ENCODE measurements at places on chromosomes 2 and 18.

DNA sequence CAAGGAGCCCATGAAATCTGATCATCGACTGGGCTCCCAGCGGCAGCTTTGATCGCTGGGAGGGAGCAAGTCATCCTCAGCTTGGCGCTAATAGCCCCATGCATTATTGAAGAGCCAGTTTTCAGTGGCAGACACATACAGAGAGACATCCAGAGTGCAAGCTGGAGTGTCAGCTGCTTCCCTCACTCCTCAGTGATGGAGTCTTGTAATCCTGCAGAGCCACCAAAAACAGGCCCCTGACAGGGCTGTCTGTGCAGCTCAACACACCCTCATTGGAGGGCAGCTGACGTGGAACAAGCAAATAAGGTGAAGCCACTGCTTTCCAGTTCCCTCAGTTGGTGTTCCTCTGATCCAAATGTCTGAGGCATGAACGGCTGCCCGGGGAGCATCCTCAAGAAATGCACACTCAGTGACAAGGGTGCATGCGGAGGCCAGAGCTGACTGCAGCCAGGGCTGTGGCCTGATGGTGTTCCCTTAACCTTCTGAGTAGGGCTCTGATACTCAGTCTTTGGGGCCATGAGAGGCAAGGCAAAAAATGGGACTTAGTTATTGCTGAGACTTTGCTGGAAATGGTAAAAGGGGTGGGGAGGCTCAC lies 97.4 kb downstream of the RHOB start:
- no peak for DNase-seq

- no peak for DNase-seq
These were observed 52.5 kb upstream of the STAM2 start for GRCh38 chr2:152227969-152228592.

- no peak for DNase-seq
These were observed 15.7 kb upstream of the GPC1 start for GRCh38 chr2:240419723-240420122.

DNA sequence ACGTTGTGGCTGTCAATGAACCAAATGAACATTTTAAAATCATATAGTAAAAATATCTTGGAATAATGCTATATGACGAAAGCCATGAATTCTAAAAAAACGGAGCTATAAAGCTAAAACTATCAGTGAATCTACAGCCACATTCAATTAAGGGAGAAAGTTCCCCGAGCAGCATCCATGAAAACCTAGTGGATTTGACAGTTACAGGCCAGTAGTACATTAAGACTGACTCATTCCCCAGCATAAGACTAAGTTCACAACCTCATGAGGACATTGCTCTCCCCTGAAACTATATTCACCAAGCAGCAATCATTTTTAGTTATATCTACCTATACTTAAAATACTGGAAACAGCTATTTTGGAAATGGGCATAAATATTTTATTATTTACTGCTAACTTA lies 36.6 kb downstream of the KIDINS220 start:
- DNase-seq, result no peak

DNA sequence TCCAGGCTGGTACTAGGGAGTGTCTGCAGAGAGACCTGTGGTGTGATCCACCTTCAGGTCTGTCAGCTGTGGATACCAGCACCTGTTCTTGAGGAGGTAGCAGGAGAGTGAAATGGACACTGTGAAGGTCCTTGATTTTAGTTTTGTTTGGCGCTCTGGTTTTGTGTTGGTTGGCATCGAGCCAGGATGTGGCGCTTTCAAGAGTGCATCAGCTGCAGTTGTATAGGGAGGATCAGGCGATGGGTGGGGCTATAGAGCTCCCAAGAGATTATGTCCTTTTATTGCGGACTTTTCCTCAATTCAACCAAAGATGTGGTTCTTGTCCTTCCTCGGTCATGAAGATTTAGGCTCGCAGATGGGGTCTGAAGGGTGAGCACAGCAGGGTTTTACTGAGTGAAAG lies 37.5 kb downstream of the SLC39A10 start:
- no peak for DNase-seq

DNA sequence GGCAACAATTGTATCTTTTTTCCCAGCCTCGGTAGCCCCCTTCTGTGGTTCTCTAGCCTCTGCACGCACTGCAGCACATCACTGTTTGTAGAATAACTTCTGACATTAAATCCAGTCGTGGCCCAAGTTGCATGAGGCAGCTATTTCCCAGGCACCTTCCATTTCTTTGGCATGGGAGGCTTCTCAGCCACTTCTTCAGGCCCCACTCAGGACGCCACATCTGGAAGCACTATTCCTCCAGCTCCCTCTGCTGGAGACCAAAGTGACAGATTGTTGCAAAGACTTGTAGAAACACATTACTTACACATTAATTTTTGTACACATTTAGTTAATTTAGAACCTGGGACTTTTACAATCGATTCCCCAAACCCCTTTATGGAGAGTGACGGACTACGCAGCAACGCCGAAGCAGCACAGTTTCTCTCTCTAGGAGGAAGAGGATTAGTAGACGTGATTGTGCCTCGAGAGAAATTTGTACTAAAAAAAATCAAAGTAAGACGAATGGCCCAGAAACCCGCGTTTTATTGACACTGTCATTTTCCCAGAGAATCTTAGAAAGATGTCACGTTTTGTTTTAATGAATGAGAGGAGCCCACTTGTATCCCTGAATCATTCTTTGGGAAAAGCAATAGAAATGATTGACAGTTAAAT lies 57.8 kb upstream of the RGPD5 start:
- no peak for DNase-seq

DNA sequence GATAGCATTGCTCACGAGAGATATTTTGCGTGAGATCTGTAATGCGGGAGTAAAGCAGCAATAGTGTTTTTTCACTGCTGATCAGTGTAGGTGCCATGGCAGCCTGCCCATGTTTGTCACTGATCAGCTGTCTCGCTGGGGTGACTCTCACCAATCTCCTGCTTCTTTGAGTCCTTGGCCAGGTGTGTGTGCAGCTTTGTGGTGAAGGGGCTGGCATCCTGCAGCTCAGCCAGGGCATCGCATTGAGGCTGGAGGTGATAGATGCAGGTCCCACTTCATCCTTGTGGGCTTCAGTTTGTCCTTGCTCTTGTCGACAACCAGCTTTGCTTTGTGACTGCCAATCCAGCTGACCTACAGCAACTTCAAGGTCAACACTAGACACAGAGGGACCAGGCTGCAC lies 258.3 kb upstream of the CXCR4 start:
- no peak for DNase-seq

DNA sequence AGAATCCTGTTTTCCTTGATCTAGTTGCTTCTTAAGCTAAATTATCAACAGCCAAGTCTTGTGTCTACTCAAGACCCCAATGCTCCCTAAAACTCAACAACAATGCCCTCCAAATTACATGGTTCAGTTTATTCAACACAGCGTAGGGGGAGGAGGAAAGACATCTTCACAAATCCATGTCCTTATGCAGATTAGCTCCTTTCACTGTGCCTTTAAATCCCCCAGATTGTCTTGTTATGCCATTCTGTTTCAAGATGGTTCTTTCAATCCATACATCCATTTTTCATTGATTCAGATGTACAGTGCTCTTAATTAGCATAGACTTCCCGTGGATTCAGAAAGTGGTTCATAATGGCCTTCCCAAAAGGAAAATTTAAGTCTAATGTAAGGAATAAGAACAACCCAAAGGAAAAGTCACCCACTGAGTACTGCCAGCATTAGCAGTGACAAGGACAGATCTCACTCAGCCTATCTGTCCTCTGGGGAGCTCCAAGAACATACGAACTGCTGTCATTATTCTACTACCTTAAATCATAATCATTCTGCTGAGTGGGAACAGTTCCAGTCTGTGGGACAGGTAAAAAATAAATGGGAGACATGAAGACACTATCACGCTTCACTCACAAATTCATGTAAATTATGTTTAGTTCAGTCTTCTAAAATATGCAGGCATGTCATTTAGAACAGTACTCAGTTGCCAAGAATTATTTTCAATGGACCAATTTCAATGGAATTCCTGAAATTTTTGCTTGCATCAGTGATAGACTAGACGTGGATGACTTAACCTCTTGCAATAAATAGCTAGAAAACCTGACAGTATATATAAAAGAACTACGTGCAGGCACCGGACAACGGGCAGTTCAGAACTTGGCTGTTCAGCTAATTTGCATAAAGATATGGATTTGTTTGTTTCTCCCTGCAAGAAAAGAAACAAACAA lies 58.9 kb upstream of the RNU4ATAC start:
- no peak for DNase-seq

GRCh38 chr2:239936838-239937581 lies 88.1 kb downstream of the NDUFA10 start:
- DNase-seq, result no peak

- DNase-seq, result no peak
These were observed 126.3 kb downstream of the LTBP1 start for GRCh38 chr2:33073018-33073417.

GRCh38 chr2:240996834-240997140 lies 1.6 kb upstream of the SNED1 start:
- DNase-seq, result no peak

- DNase-seq, result no peak
These were observed 4.0 kb upstream of the RND3 start for GRCh38 chr2:150491430-150491829.

- no peak for DNase-seq
These were observed 102.5 kb downstream of the DPP4 start for GRCh38 chr2:161971551-161971950.

DNA sequence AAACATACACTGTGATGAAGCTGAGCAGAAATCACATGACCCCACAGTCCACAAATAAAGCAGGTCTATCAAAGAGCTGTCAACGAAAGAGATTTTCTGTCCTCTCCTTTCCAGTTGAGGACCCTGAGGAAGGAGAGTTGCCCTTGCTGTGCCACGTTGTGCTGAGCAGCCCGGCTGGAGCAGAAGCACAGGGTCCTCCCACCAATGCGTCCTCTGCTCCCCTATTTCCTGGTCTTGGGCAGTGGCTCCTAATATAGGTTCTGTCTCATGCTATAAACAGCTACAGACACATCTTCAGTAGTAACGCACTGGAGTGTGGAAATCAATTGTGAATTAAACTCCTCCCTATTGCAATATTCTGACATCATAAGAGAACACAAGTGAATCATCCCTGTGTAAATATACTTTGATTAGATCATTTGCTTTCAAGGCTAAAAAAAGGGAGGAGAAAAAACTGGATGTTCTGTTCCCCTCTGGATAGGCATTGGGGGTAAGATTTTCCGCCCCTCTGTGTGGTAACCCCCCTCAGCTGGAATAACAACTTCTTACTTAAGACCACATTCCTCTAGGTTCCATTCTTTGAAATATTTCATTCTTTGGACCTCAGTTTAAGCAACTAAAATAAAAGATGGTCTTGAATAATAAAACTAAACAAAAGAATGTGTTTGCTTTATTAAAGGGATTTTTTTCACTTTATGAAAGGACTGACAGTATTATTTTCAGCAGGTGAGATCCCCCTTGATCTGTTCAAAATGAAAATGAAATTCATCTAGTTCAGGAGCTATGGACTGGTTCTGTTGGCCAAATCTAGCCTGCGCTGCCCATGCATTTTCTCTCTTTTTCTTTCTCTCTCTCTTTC lies 8.3 kb upstream of the RHOB start:
- DNase-seq, result no peak

DNA sequence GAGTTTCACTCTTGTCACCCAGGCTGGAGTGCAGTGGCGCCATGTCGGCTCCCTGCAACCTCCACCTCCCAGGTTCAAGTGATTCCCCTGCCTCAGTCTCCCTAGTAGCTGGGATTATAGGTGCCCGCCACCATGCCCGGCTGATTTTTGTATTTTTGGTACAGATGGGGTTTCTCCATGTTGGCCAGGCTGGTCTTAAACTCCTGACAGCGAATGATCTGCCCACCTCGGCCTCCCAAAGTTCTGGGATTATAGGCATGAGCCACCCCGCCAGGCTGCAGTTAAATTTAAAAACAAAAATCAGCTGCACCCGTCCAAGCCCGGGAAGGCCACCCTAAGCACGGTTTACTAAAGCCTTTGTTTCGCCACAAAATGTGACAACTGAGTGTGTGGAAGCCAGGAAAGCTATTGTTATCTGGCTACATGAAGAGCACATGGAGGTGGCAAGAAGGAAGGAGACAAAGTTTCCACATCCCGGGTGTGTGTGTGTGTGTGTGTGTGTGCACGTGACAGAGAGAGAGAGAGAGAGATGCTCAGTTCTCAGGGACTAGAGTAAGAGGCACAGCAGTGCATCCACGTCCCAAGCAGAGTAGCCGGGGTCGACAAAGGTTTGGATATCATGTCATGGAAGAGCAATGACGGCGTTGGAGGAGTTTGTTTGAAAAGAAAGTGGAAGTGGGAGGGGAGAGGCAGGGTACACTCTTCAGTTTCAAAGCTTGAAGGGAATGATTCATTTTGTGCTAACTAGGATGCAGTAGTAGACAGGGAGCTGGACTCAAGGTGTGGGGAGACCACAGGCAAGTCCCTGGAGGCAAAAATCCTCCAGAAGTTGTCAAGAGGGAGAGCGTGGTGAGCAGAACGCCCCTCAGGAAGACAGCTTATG lies 20.1 kb downstream of the INPP5D start:
- DNase-seq, result no peak

GRCh38 chr2:14896330-14897030 lies 264.0 kb downstream of the LRATD1 start:
- no peak for DNase-seq

- DNase-seq, result no peak
These were observed 354.2 kb downstream of the CDH7 start for GRCh38 chr18:66105016-66105415.

DNA sequence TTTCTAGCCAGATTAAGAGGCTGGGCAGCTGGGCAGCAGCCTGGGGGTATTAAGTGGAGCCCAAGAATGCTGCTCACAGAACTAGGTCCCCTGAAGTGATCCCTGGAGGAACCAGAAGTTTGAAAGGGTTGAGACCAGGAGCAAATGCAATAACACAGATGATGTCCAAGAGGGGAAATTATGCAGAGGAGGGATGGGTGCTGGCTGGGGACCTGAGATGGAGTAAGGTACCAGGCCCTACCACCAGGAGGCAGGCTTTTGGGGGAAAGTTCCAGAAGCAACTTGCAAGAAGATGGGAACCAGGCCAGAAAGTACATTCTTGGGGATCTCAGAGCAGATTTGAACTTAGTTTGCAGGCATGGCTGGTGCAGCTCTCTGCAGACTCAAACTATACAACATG lies 175.1 kb downstream of the NCK2 start:
- DNase-seq, result no peak

Measured in stimulated activated CD4-positive, alpha-beta T cell treated with anti-CD3 and anti-CD28 coated beads, Interleukin-1b, Interleukin-23, amount 100 ng/mL, for 4 hours (primary cell).